GM20000 (cell line): ENCODE measurements at places on chromosomes 4 and X.
A peak's percentile ranks its signal among the peaks of the same experiment; 100 is the strongest.

- no peak for DNase-seq
These were observed 108.3 kb downstream of the CLNK start for GRCh38 chr4:10576236-10576635.

GRCh38 chrX:21926527-21927278, 13.8 kb upstream of the SMS start:
- peak; percentile 5 for DNase-seq

- DNase-seq, result no peak
These were observed 41.5 kb upstream of the ZXDA start for GRCh38 chrX:57951666-57952319.

DNA sequence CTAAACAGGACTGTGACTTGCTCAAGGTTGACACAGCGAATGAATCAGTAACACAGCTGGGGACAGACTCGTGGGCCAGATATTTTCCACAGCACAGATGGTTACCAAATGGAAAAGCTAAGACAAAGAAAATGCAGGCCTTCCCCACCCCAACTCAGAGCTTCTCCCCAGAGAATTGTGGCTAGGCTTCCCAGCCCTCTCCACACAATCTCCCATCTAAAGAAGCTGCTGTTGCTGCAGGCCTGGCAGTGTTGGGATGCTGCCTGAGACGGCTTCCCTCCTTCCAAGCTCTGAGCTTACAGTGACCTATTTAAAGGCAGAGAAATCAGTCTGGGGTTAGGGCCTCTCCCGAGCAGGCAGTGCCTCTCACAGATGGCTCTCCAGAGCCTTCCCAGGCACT, 46.5 kb upstream of the PGRMC1 start:
- DNase-seq, result no peak

DNA sequence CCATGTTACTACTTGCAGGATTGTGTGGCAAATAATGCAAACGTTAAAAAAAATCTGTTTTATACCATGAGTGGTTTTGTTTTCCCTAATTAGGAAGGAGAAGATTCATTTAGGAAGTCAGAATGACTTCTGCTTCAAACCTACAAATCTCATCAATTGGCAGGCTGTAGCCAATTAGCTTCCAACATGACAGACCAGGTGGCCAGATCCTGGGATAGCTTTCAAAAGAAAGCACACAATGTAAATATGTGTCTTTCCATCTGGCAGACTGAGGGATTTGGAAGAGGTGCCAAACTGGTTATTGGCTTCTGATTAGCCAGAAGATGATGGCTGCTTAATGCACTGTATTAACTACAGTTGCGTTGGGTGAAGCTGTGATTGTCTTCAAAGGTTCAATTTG, 432.8 kb downstream of the ANKRD50 start:
- no peak for DNase-seq

GRCh38 chrX:40152741-40153344, 55.1 kb upstream of the BCOR start:
- DNase-seq, result peak; percentile 48
